Adrenal gland (tissue), 19 donors: ENCODE measurements at places on chromosomes 5 and 9. TPM values are rescaled to one million over a fixed set of nuclear protein-coding genes. Genes with fewer than 3 reads are reported as not detected.

SLC25A2 gene
- polyA plus RNA-seq: 0.72 TPM

PCDHGC5 gene
- polyA plus RNA-seq: 1.1 TPM

PCDHB8 gene
- 0.03 TPM for polyA plus RNA-seq

SPEF2 gene
- 6.6 TPM for polyA plus RNA-seq

GRCh38 chr5:153399595-153399994, 90.9 kb upstream of the GRIA1 start:
- no peak for DNase-seq

- DNase-seq: peak; percentile 32
Measured at GRCh38 chr9:109001275-109001676, 12.0 kb downstream of the CTNNAL1 start.

DNA sequence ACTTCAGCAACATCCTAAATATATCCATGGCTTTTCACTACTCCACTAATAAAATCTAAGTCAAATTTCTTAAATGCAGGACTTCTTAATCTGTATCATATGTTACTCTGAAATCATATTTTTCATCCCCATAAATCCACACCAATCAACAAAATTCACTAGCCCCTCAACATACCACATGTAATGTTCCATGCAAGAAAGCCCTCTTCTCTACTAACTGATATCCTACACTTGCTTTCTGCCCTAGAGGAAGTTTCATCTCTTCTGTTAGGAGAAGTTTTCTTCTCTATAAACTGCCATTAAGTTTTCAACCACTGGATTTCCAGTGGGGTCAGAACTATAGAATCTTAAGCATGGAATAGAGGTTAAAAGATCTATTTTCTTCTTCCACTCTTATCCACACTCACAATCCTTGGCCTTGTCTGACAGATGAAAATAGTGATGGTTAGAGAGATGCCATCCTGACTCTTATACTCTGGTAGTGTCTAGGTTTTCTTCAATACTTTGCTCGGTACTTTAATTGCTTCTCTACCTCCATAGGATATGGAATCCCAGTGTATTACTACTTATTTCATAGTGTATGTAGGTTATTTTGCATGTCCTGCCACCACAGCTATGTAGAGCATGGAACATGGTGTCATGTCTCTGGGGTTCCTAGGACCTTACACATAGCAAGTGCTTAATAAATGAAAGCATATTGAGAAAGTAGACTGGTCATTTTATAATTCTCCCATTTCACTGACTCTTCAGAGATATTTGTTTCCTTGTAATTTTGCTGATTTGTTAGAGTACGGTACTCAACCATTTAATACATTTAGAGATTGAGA, 48.4 kb downstream of the ALDH1A1 start:
- no peak for DNase-seq
